ENCODE measurements at places on chromosomes 12 and 14.
A peak's percentile ranks its signal among the peaks of the same experiment; 100 is the strongest.

DNA sequence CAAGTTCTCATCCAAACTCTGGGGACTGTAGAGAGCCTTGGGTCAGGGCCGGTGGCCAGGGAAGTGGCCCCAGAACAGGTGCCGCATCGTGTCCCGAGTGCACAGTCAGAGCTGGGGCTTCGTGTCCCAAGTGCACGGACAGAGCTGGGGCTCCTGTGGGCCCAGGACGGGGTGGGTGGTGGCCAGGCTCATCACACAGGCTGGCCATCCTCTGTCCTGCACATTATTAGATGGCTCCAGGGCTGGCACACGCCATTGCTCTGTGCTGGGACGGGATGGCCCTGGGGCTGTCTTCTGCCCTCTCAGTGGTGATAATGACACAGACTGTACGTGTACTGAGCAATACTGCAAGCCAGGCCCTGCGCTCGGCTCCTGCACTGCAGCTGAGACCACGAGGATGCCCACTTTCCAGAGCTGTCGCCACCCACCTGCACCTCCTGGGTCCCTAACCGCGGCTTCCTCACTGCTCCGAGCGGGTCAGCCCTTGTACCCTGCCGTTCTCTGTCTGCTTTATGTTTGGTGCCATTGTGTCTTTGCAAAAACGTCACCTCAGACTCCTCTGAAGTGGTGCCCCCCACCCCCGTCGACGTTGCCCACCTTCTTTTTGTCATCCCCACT, 1.9 kb downstream of the FBRSL1 start:
- no peak for DNase-seq

GRCh38 chr12:51823875-51824565, 24.5 kb downstream of the FIGNL2 start:
- DNase-seq, result no peak

GRCh38 chr12:3107954-3108353, 30.8 kb downstream of the TSPAN9 start:
- DNase-seq, result no peak

- no peak for DNase-seq
Observed at GRCh38 chr12:41507286-41507685, 319.2 kb downstream of the PDZRN4 start.

- peak; percentile 79 for DNase-seq
Observed at GRCh38 chr14:92121207-92121669, 268 bp downstream of the NDUFB1 start.

GRCh38 chr14:31326111-31326510, 94.2 kb downstream of the HEATR5A start:
- DNase-seq, result no peak

DNA sequence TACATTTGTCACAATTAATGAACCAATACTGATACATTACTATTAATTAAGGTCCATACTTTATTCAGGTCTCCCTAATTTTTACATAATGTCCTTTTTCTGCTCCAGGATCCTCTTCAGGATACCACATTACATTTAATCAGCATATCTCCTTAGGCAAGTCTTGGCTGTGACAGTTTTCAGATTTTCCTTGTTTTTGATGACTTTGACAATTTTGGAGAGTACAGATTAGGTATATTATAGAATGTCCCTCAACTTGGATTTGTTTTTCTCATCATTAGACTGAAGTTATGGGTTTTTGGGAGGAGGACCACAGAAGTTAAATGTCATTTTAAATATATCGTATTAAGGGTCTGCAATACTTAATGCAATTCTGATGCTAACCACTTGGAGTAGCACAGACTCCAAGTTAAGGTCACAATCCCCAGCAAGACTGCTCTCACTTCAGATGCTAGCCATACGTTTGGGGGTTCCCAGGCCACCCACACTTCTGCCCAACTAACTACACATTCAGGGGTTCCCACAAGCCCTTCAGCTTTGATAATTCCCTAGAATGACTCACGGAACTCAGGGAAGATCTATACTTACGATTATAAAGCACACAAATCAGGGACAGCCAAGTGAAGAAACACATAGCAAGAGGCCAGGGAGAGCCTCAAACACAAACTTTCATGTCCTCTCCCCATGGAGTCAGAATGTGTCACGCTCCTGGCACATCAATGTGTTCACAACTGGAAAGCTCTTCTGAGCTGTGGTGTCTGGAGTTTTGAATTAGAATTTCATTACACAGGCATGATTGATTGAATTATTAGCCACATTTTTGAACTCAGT, 17.0 kb upstream of the NUBPL start:
- DNase-seq, result no peak

DNA sequence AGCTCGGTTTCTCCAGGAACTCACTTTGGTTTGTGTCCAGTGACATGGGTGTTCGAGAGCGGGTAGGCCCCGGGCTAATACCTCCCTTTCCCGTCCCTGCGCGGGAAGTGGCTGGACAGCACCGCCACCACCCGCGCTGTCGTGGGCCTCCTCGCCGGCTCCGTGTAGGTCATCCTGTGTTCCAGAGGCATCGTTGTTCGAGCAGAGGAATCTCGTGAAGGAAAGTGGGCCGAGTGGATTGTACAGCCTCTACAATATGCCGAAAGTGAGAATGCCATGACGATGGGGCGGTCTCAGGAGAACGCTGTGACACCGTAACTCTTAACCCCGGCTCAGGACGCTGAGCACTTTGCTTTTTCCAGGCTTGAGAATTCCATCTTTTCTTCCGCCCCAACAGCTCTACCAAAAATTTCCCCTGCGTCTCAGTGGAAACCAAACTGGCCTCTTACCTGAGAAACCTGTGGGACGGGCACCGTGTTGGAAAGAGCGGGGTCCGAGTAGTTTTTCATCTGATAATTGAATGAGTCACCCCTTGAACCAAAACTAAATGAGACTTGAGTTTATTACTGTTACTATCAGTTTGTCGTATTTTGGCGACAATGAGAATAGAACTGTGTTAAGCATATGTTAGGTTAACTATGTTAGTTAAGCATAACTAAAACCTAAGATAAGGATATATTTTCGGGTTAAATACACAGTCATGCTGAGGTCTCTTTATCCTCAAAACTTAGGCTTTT, 510 bp downstream of the EIF2S1 start:
- no peak for DNase-seq

DNA sequence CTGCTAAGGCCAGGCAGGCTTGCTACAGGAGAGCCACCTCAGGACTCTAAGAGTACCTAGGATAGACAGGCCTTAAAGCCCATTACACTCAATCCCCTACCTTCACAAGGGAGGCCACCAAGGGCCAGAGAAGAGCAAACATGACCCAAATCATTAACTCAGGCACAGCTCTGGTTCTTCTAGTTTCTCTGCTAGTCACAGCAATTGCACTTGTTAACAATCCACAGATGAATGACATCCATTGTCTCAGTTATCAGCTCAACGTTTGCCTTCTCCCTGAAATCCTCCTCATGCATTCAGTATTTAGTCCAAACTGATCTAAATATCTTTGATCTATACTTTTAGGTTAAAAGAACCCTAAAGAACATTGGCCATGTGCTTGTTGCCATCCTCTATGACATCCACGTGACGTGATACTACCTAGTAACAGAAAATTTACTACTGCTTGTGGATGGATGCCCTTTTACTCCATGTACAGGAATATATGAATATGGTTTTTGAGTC, 164.5 kb downstream of the STXBP6 start:
- no peak for DNase-seq

DNA sequence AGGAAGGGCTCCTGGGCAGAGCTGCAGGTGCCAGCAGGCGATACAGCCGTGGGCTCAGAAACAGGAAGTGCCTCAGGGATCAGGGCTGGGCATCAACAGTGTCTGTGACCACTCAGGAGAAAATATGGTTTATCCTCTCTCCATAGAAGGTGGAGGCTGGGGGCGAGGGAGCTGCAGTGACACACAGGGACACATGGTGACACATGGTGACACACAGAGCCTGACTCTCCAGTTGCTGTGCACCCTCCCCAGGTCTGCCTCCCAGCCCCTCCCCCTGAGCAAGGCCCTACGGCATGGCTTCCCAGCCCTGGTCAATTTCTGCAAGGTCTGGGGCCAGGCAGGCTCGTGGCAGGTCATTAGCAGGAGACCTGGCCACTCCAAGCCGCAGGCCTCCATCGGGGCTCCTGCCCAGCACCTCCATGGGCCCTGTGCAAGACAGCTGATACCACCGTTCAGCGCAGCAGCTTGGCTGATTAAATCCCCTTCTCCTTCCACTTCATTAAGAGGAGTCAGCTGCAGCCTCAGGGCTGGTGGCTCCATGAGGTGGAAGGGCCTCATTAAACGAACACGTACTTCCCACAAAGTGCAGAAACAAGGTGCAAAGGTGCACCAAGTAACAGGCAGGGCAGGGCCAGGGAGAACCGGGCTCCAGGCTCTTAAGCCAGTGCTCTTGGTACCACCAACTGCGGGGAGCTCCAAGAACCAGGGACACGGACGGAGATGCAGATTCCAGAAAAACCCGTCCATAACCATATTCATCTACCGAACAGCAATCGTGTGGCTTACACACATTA, 60.7 kb downstream of the CCNK start:
- DNase-seq, result no peak

GRCh38 chr14:22664261-22664660, 20.1 kb upstream of the OR6J1 start:
- no peak for DNase-seq

GRCh38 chr14:75934998-75935628, 46.7 kb downstream of the TGFB3 start:
- no peak for DNase-seq

DNA sequence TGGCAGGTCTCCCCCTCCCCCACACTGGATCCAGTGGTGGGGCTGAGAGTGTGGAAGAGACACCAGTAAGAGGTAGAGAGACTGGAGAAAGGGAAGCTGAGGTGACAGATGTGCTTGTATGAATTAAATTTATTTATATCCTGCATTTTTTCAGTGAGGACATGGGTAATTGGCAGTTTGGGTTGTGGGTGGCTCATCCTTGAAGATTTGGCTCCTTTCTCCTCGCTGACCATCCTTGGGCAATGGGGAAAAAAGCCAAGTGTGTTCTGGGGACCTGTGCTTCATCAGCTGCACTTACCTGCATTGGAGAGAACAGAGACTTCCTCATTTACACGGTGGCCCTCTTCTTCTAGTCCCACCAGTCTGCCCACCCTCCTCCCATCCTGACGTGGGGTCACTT, 86.4 kb downstream of the RFX4 start:
- DNase-seq, result no peak

DNA sequence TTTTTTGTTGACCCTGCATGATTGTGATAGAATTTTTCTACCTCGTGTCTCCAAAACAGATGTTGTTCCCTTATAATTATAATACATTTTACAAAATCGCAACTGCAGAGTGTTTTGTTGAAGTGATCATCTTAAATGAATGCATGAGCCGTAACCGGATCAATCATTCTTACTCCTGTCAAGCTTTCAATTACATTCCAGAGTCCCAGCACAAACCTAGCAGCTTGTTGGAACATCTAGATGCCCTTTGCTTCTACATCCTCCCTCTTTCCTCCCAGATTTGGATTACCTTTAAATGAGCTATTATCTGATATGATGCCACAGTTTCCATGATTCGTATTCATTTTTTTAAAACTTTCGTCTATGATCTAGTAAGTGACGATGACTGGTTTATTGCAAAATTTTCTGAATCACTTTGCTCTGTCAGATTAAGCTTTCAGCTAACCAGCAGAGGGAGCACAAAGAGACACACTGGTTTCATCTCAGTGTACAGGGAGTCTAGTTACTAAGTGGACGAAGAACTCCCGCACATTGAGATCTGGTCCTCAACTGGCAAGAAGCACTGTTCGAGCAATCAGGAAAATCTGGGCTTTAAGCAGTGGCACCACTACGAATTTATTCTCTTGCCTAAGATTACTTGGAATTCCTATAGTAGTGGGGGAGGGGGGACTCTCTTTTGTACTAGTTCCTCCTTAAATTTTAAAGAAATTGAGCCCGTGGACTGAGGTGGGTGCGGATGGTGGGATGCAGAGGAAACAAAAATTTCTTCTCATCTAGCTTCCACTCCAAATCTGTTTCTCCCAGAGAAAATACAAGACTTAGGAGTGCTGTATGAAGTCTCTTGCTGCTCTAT, 40.9 kb downstream of the TSHR start:
- no peak for DNase-seq

DNA sequence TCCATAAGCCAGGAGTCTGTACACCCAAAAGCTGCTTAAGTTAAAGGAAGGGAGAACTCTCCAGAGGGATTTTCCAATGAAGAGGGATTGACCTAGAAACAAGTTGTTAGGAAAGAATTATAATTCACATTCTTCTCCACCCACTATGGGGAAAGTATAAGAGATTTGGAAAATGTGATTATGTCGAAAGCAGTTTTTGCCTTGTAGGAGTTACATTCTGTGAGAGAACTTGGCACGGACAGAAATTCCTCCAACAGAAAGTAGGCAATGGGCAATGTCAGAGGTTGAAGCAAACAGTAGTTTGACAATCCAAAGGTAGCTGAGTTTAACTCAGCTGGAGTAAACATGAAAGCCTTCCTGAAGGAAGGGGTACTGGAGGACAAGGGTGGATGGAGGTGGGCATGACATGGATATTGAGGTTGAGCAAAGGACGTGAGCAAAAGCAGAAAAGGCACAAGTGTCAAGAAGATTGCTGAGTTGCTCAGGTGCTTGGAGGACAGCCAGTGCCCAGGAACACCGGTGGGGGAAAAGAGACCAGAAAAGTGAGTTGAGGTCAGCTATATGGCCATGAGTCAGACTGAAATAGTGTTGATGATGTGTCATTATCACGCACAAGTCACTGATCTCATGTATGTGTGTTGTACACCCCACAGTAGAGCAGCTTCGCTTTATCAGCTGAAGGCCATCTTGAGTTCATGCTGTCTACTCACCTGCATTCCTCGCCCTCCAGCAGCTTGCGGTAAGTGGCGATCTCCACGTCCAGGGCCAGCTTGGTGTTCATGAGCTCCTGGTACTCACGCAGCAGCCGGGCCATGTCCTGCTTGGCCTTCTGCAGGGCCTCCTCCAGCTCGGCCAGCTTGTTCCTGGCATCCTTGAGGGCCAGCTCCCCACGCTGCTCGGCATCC, 4.0 kb downstream of the KRT5 start:
- no peak for DNase-seq

DNA sequence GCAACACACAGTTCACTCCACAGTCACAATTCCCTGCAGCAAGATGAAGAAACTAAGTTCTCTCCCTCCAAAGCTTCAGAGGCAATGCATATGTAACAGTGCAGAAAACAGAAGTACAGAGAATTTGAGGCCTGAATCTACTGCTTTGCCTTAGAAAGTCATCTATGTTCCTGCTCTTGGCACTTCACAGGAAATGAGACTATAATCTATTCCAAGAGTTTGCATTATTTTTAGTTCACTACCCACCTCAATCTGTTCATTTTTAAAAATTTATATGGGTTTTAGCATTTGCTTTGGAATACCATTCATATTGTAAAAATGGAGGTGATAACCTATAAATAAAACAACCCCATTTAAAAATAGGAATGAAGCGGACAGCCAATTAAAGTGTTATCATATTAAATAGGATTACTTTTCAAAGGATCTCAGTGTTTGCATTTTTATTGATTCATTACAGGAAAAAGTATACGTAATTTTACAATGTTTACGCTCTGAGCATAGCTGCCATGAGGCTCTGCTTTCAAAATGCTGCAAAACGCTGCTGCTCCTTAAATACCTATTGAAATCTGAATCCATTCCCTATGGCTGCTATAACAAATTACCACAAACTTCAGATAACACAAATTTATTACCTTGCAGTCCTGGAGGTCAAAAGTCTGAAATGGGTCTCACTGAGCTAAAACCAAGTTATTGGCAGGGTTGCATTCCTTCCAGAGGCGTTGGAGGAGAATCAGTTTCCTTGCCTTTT, 60.0 kb downstream of the ARMH4 start:
- DNase-seq, result no peak
